ENCODE measurements at places on chromosomes 11 and 22.

GRCh38 chr11:74860743-74861142, 88.1 kb downstream of the XRRA1 start:
- DNase-seq: no peak

DNA sequence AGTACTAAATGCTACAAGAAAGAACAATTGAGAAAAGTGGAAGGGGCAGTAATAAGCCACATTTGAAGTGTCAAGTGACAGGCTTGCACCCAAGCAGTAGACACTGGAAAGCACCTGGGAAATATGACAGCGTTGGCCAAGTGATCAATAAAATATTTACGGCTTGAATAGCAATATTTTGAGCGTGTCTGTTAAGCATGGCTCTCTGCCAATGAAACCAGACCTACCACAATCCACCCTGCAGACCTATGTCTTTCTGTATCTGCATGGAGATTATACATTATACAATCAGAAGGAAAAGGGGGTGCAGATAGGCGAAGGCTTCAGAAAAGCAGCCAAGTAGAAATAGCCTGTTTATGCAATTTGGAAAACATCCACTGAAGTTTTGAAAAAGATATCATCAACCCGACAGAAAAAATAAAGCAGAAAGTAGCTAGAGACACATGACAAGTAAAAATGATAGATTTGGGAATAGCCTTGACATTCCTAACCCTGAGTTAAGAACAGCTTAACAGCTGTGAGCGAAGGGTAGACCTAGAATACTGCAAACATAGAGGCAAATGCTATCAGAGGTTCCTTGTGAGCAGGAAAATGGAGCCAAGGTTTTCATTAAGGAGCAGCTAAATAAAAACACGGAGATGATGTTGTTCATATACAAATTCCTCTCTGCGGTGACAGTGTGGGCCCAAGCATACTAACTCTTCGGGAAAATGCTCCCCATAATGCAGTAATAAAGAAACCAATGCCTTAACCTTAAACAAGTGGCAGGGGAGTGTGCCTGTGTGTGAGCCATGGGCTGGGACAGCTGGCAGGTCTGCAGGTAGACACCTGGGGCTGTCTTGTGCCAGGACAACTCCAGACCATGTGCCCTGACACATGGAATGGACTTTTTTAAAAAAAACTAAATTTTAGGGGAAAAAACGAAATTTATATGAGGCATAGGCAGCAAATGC, 71.3 kb downstream of the ETS1 start:
- no peak for DNase-seq

DNA sequence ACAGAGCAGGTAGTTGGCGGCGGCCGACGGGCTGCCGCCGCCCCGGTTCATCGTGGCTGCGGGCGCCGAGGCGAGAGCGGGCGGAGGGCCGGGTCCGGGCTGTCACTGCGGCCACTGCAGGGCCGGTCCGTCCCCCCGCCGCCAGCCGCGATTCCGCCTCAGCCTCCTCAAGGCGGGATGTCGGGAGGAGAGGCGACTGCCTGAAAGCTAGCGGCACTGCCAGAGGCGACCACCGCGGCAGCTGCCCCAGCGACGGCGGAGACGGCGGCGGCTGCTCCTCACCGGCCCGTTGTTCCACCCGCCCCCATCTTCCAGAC, 234 bp downstream of the SESN3 start:
- no peak for DNase-seq

DNA sequence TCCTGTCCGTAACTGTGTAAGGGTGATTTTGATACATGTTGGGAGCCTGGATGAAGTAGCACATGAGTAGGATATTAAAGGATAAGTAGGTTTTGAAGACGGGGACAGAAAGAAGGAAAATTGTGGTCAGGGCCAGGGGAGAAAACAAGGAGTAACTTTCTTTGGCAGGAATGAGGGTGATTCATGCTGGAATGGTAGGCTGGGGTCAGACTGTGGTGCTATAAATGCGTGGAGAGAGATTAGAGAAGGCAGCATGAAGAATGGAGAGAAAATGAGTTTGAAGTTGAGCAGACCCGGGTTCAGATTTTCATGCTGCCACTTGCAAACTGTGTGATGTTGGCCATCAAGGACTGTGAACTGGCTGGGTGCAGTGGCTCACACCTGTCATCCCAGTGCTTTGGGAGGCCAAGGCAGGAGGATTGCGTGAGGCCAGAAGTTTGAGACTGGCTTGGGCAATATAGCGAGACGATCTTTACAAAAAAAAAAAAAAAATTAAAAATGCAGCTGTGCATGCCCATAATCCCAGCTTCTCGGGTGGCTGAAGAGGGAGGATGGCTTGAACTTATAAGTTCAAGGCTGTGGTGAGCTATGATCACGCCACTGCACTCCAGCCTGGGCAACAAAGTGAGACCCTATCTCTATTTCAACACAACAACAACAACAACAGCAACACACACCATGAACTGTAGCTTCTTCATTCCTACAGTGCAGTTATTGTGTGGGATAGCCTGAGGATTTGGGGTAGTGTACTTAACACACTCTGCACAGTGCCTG, 22.3 kb downstream of the ZBTB16 start:
- DNase-seq: no peak

- DNase-seq: no peak
Measured at GRCh38 chr11:36051235-36052144, 107.6 kb downstream of the LDLRAD3 start.

DNA sequence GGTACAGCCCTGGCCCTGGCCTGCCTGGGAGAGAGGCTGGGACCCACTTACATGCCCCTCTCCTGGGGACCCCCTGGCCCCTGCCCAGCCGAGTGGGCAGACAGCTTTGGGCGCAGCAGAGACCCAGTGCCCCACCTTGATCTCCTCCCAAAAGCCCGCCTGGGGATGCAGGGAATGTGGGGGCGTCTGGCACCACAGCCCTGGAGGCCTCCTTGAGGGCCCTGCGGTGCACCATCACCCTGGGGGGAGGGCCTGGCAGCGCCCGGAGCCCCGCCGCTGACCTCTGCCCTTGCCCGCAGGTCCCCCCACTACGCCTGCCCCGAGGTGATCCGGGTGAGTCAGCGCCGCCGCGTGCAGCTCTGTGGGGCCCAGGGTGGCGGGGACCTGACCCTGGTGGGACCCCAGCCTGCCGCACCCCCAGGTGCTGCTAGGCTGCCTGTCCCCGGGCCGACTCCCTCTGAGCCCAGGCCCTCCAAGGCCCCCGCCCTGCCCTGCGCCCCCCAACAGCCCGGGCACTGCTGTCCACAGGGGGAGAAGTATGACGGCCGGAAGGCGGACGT, 43.7 kb downstream of the MOB2 start:
- DNase-seq: no peak

GRCh38 chr22:20242393-20243175, 25.5 kb downstream of the RTN4R start:
- no peak for DNase-seq

DNA sequence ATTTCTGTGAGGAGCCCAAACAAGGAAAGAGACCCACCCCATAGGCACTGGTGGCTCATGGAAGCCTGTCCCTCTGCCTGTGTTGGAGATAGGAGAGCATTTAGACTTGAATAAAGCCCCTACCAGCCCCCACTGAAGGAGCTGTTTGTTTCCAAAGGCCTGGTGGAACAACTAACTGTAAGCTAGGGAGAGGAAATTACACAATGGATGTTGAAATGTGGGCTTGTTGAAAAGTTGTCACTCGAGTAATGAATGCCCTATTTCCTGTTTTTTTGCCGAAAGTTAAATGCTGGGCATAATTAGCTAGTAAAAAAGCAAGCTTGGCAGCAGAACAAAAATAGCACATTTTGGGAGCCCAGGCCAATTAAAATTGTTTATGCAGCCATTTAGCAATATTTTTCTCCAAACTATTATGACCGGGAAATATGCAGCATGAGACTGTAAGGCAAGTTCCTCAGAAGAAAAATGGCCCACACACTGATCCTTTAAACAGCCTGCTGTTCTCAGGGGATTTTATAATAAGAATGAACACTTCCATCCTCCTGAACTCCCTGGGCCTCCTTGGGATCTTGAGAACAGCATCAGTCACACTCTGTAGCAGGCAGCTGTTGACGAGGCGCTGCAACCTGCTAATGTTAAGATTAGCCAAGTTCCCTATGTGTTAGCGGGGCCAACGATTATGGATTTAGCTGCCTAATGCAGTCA, 38.6 kb upstream of the LMO2 start:
- DNase-seq: no peak

DNA sequence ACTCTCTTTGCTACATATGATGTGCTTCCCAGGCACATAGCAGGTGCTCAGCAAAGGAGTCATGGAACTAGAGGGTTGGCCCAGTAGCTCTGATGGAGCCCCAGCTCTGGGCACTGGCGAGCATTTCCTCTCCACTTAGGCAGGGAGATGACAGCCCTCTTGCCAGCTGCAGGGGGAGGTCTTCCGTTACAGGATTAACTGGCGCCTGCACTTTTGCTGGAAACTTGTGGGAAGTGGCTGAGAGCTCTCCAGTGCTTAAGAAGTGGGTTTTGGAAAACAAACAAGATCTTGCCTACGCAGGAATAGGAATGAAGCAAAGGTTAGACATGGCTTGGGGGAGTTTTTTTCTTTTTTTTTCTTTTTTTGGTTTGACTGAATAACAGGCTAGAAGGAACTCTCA, 75.5 kb downstream of the MICAL2 start:
- DNase-seq: no peak

- DNase-seq: no peak
Measured at GRCh38 chr11:105447936-105448702, 161.8 kb upstream of the GRIA4 start.

DNA sequence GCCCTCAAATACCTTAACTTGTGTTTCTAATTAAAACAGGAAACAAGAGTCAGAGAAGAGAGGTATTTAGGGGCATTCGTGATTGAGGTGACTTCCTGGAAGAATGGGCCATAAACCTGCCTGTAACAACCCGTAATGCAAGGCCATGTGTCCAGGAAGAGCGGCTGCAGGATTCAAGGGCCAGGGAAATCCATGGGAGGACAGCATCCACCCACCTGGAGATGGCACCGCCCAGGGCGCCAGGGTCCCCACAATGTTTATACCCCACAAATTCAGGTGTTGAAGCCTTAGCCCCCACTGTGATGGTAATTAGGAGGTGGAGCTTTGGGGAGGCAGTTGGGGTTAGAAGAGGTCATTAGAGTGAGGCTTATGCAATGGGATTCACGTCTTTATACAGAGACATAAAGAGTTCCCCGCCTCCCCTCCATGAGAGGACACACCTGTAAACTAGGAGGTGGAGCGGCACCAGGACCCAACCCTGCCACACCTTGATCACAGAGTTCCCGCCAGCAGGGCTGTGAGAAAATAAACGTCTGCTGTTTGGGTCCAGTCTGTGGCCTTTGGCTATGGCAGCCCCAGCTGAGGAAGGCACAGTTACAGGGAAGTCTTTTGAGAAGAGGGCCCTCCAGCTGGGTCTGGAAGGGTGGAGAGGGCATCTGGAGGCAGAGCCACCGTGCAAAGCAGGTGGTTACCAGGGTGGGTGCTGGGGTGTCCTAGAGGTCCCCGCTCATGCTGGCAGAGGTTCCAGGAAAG, 1394.3 kb downstream of the TBC1D22A start:
- no peak for DNase-seq

DNA sequence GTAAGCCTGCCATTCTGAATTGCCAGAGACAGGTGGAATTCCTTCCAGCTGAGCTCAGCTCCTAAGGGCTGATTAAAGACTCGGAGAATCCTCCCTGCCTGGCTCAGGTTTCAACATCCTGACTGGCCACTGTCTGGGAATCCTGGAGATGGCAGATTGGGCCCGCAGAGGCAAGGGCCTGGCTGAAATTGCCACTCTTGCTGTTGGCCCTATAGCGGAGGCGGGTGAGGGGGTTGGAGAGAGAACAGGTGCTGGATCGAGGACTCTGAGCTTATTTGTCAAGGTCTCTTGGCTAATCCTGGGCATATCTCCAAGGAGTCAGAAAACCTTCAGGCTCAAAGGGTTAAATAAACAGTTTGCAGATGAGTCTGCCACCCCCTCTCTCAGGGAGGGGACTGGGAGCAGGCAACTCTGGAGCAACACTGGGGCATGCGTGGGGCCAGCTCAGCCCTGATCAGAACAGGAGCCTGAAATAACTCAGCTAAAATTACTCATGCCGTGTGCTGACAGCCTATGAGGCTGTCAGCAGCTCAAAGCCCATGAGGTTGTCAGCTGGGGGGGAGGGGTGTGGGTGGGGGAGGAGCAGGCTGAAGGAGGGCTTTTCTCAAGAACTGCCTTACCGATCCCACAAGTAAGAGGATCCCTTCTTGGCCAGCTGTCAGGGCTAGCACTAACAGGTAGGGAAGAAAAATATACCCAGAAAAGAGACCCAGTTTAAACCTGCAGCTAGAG, 14.7 kb upstream of the MFRP start:
- peak; percentile 65 for DNase-seq

- no peak for DNase-seq
Measured at GRCh38 chr11:123547180-123547579, 107.2 kb downstream of the SCN3B start.

GRCh38 chr22:30291058-30291892, 2.0 kb upstream of the CASTOR1 start:
- peak; percentile 84 for DNase-seq

DNA sequence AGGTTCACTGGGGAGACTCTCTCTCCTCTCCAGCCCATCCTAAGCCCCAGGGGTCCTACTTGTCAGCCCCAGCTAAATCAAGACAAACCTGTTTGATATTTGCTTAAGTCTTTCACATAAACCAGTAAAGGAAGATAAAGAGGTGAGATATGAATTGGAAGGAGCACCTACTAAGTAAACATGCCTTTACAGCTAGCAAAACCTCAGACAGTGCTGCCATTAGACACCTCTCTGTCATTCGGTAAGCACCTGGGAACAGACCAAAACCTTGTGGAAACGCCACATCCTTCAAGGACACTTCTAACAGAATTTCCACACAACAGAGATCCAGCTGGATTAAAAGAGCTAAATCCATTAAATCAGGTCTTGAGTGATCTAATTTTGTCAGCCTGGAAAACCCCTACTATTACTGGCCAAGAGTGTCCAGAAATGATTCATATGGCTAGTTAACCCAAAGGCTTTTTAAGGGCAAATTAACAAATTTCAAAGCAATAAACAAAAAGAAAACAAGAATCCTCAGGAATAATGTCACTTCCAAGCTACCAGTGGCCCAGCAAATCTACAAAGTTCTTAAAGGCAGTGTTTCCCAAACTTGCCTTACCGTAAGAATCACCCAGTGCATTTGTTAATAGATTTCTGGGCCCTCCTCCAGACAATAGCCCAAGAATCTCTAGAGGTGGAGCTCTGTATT, 2.4 kb downstream of the VPS37C start:
- DNase-seq: no peak

- DNase-seq: no peak
Measured at GRCh38 chr11:97574976-97575665, 1185.3 kb downstream of the JRKL start.

DNA sequence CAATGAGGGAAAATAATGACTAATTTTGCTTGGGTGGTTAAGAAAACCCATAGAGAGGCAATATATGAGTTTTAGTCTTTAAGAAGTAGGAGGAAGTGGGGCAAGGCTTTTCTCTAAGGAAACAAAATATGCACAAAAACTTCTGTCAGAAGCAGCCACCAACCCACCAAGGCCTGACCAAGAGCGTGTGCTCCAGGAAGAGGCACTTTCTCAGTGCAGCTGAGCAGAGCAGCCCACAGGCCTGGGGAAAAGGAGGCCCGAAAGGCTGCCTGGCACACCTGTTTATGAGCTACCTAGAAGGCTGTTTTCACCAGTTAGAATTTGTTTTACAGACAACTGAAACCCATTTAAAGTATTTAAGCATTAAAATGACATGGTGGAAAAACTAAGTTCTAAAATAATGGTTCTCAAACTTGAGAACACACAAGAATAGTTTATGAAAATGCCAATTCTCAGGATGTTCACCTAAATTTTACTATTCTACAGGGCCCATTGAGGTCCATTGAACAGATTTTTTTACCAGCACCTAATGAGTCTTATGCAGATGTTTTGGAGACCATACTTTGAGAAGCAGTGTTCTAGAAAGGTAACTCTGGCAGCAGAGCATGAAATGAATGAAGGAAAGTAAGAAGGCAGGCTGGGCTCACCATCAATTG, 160.5 kb upstream of the DDI1 start:
- DNase-seq: no peak
